ENCODE measurements at places on chromosomes 13 and 19. TPM values are rescaled to one million over a fixed set of nuclear protein-coding genes. Genes with fewer than 3 reads are reported as not detected.

Gene PLPP2
- total RNA-seq: 114 TPM

Gene PSG2
- not detected for total RNA-seq

Gene CEACAM1
- total RNA-seq: 2.0 TPM

Gene ZNF837
- 6.2 TPM for total RNA-seq
